ENCODE measurements at places on chromosomes 11 and 22. TPM values are rescaled to one million over a fixed set of nuclear protein-coding genes. Genes with fewer than 3 reads are reported as not detected.

DNA sequence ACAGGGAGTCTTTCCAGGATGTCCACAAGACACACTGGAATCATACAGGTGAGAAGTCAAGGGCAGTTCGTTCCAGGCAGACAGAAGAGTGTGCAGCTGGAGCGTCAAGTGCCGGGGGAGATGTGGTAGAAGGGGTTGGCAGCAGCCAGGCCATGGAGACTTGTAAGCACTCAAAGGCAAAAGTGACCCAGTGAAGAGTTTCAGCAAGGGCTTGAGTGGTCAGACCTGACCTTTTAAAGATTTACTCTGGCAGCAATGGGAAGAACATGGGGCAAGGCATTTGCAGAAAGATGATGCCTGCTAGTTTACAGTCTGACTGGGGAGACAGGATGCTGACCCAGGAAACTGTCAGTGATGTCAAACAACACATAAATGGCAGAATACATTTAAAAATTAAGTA, 29.0 kb downstream of the P4HA3 start:
- no peak for DNase-seq

Gene BRSK2
- total RNA-seq, result 1.4 TPM

- no peak for DNase-seq
Measured at GRCh38 chr11:128653801-128654231, 40.1 kb upstream of the FLI1 start.

Gene POU2AF2
- total RNA-seq, result not detected

DNA sequence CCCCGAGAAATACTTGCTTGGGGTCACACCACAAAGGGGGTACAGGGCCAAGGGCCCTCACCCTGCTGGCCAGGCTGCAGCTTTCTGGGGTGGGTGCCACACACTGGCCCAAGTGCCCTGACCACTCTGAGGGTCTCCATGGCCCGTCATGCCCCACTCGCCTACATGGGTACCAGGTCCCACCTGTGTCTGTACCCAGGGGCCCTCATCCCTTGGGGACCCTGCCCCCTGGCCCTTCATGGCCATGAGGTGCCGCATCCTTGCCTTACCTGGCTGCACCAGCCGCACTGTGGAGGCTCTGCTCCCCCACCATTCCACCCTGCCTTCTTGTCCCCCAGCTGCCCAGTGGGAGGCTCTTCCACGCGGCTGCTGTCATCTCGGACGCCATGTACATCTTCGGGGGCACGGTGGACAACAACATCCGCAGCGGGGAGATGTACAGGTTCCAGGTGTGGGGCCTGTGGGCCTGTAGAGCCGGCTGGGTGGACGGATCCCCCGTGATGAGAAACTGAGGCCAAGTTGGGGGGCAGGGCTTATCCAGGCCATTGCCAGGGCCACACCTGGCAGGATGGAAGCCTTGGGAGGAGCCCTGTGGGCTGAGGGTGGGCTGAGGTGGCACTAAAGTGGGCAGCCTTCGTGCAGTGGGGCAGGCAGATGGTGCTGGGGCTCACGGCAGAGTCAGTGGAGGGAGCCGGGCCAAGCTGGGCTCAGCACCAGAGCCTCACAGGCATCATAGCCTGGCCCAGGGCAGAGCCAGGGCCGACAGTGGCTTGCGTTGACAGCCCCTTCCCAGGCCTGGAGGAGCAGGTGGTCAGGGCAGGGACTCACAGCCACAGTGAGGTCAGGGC, 9.2 kb downstream of the THAP7 start:
- no peak for DNase-seq
